ENCODE measurements at places on chromosomes 4 and X.

- DNase-seq = no peak
Measured at GRCh38 chrX:123755107-123755506, 22.3 kb upstream of the THOC2 start.

DNA sequence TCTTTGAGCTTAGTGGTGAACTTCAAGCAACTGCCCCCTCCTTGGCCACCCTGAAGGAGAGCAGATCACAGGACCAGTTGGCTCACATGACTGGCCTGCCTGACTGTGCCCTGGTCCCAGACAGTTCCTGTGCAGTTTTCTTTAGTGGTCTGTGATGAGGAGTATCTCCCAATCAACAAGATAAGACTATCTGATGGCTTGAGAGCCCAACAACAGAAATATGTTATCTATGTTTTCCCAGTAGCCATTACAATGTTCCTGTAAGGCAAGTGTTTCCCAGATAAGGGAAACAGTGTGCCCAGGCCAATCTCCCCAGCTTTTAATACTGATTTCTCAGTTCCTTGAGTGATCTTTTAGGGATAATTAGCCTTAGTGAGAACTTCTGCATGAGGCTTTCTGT lies 14.2 kb upstream of the TIMM8A start:
- DNase-seq = no peak

DNA sequence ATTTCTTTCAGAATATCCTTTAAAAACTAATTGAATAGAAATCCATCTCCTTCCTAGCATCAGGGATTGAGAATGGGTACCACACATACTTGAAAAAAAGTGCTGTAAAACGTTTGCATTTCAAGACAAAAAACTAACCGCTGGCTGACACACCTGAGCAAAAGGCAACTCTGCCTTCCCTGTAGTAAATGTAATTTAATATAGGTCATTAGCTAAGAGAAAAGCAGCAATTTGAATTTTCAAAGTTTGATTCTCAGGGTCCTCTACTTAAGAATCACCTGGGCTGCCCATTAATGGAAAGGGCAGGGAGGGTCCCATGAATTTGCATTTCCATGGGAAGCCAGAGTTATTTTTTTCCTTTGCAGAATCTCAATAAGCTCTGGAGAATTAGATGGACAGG lies 40.5 kb upstream of the SPP1 start:
- DNase-seq = no peak

GRCh38 chrX:11040405-11040804 lies 70.7 kb upstream of the HCCS start:
- DNase-seq = no peak

DNA sequence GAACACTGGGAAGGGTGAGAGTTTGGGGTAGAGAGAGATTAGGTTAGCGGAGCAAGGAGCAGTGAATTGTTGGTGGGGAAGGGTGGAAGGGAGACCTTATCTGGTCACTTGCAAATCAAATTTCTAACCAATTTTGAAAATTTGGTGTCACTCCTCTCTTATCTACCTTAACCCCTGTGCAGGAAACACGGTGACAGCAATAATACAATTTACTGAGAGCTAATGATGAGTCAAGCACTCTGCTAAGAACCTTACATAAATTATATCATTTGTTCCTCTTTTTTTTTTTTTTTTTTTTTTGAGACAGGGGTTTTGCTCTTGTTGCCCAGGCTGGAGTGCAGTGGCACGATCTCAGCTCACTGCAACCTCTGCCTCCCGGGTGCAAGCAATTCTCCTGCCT lies 116.4 kb downstream of the C4orf51 start:
- no peak for DNase-seq

GRCh38 chrX:33053001-33053400 lies 158.3 kb downstream of the DMD start:
- no peak for DNase-seq

DNA sequence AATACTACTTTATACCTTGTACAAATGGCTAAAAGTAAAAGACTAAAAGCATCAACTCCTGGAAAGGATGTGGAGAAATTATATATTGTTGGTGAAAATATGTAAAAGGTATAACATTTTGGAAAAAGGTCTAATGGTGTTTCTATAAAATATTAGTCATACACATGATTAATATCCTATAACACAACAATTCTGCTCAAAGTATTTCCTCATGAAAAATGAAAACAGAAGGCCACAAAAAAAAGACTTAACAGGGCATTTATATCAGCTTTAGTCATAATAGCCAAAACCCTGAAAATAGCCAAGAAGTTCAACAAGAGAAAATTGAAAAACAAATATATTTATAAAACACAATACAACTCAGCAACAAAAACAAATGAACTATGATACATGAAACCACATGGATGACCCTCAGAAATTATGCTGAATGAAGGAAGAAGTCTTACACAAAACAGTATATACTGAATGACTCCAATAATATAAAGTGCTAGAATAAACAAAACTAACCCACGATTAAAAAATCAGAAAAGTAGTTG lies 38.8 kb downstream of the TBCK start:
- DNase-seq = no peak

DNA sequence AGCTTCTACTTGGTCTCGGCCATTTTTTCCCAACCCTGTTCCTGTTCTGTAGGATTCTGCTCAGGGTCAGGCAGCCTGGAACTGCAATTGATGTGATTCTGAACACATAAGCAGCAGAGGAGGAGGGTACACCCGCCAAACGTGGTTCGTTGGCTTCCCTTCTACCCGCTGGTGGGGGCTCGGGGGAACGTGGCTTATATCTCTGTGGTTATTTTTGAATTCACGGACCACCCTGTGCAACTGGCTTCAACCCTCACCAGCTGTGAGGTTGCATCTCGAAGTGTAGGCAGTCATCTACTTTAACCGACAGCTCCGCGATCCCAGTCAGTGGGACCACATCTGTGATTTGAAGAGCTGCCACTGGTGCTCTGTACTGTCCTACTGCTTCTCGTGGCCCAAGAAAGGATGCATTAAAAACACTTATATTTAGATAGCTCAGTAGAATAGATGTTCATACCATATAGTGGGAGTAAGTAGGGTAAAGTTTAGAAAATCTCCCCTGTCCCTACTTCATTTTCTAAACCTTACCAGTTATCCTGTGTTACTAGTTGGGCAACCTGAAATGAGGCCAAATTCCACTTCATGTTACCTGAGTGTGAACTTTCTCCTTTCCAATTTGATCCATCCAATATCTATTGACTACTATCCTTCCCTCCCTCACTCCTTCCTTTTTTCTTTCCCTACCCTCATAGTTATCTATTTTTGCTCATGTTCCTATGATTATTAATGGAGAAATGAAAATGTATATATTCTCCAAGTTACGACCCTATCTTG lies 80.4 kb upstream of the BCOR start:
- DNase-seq = no peak

GRCh38 chr4:133921280-133922195 lies 280.1 kb downstream of the PABPC4L start:
- no peak for DNase-seq

DNA sequence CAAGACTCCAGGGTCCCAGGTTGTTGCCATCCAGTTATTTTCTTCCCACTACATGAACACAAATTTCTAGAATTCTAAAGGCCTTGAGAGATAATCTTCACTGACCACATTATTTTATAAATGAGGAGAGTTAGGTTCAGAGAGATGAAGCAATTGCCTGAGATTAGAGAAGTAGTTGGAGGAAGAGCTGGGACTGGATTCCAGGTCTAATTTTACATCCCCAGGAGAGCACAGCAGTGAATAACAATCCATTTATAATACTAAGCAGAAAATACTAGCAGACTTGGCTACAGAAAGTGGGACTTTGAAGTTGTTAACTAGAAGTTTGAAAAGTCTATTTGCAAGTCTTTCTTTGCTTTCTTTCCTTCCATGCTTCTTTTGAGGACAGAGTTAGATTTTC lies 231.3 kb upstream of the S100G start:
- no peak for DNase-seq

- no peak for DNase-seq
Measured at GRCh38 chr4:168361365-168362024, 42.9 kb upstream of the DDX60 start.

DNA sequence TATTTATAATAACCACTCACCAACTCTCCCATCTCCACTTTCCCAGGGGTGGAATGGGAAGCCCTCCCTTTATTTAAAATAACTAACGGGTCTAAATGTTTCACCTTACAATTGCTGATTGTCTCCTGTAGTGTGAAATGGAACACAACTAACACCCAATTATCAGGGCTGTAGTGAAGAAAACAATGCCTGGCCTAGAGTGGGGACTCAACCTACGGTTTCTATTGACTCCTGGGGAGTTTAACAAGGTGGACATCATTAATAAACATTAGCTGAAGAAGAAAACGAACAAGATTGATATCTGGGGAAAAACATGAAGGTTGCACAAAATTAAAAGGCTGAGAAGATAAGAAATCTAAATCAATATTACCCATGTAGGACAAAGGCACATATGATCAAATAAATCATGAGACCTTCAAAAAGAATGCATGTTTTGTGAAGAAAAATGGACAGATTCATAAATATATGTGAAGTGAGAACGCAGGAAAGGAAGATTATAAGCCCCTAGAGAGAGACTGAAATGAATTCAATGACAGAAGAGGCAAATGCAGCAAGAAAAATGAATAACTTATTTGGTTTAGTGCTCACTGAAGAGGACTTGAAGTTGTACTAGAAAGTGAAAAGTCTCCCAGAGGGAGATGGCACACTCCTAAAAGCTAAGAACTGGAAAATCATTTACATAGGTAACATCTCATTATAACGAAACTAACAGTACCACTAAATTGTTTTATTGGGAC lies 593.0 kb upstream of the AADAT start:
- DNase-seq = no peak
